ENCODE measurements at places on chromosomes 4 and X.

GRCh38 chr4:110793890-110794554, 171.1 kb upstream of the PITX2 start:
- DNase-seq: no peak

DNA sequence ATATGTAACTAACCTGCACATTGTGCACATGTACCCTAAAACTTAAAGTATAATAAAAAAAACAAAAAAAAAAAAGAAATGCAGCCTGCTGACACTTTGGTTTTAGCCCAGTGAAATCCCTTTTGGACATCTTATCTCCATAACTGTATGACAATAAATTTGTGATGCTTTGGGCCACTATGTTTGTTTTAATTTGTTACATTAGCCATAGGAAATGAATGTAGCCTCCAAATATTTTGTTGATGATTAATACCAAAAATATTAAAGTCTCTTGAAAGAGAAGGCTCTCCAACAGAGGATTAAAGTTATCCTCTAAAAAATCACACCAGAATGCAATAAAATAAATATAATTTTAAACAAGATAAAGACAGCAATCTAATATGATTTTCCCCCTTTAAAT, 852.7 kb upstream of the SLIT2 start:
- DNase-seq: no peak

- no peak for DNase-seq
Measured at GRCh38 chr4:169268951-169269760, 1.6 kb downstream of the SH3RF1 start.

DNA sequence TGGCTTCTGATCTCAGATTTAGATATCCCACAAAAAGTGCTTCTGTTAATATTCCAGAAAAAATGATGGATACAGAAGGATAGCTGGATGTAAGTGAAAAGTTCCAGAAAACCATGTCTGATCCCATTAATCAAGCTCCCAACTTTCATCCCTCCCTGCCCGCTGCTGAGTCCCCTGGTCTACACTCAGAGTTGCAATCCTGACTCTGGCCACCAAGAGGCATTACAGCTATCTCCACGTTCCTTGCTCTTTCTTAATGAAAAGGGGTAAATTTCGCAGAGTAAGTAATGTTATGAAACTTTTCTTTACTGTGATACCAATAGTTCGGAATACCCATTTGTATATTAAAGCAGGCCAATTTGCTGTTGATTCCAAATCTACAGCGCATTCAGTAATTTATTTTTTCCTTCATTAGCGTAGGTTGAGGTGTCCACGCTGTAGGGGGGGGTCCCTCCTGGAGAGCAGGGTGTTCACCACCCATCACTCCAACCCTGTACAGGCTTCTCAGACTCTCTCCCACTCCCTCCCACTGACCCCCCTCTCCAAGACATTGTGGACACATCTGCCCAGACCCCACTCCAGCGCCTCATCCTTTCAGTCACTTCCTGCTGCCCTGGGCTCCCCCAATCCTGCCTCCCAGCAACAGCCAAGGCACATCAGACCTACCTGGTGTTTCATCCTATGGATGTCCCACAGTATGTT, 55.1 kb downstream of the RAB40A start:
- DNase-seq: peak; percentile 68

DNA sequence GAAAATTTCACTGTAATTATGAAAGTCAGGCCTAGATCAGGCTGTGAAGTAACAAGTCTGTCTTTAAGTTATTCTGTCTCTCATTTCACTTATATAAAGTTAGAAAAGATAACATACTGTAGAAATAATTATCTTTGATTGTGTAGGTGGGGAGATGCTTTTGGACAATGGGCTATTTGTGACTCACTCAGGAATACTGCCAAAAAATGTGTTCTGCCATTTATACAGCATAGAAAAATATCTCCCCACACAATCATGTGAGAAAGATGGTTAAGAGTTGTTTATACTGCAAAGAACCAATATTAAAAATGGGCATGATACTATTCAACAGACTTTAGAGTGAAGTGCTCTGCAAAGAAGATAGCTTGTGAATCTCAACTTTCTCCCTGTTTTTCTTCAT, 95.0 kb upstream of the GABRA2 start:
- no peak for DNase-seq

GRCh38 chr4:141348125-141348524, 127.4 kb downstream of the ZNF330 start:
- DNase-seq: peak; percentile 62

DNA sequence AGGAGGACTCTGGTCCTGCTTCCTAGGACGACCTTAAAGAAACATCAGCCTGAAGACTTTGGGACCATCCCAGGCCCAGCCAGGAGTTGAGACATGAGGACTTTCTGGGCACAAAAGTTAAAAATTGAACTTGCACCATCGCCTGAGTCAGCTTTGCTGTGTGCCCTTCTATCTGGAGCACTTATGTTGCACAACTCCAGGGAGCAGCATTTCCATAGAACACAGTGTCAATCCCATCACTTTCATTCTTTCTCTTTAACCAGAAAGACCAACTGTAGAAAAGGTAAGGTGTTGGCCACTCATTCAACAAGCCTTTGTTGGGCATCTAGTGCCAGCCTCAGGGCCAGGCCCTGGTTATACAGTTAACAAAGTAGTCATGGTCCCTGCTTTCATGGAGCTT, 8.6 kb upstream of the CLDN24 start:
- no peak for DNase-seq

DNA sequence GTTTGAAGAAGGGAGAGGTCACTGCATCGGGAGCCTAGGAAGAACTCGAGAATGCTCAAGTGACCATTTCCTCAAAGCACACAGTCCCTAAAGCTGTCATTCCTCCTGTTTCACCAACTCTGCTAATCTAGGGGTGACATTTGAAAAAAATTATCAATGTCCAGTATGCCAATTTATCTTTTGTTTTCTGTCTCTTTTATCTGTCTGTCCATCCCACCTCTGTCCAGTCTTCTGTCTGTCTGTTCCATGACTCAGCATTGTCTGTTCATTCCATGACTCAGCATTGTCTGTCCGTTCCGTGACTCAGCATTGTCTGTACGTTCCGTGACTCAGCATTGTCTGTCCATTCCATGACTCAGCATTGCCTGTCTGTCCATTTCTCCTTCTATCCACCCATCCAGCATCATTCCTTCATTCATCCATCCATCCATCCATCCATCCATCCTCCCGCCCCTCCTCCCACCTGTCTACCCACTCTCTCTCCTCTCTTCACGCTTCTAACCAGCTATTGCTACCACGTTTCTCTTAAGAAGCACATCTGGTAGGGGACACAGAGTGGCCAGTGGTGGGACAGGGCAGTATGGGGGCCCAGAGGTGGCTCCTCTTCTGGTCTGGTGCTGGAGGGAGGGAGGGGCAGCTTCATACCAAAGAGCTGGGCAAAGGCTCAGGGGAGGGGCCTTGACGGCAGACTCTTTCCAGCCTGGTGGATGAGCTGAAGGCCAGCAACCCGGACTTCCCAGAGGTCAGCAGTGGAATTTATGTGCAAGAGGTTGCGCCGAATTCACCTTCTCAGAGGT, 34.1 kb downstream of the HTRA3 start:
- peak; percentile 65 for DNase-seq

- DNase-seq: no peak
Measured at GRCh38 chrX:13670197-13670596, 17.3 kb downstream of the TCEANC start.

DNA sequence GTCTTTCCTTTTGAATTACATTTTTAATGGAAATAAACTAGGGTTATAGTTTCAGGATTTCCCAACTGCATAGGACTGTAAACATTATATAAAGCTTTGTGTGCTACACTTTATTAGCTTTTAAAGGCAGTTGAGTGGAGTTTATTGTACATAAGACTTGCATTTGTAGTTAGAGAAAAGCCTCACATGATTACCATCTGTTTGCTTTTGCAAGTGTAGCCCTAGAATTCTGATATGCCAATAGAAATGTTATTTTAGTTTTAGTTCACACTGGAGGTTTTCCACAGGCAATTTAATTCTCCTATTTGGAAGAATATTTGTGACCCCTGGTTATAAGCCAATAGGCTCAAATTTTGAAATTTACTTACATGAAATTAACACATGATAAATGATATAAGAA, 41.3 kb upstream of the ANK2 start:
- DNase-seq: no peak

DNA sequence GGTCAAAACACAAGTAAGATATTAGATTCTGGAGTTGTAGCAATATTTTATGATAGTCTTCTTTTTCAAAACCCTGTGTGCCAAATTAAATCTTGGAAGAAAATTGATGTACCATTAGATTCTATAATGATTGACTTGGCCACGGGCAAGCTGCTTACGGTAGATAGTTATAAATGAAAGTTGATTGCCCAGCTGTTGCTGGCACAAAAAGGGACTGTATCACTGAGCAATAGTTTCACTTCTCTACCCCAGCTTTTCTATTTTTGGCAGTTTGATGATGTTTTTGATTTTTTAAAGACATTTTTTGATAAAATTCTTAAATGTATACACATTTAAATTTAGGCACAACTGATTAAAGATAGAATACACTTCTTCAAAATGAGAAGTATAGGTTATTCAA, 333.3 kb downstream of the TRAM1L1 start:
- DNase-seq: no peak

DNA sequence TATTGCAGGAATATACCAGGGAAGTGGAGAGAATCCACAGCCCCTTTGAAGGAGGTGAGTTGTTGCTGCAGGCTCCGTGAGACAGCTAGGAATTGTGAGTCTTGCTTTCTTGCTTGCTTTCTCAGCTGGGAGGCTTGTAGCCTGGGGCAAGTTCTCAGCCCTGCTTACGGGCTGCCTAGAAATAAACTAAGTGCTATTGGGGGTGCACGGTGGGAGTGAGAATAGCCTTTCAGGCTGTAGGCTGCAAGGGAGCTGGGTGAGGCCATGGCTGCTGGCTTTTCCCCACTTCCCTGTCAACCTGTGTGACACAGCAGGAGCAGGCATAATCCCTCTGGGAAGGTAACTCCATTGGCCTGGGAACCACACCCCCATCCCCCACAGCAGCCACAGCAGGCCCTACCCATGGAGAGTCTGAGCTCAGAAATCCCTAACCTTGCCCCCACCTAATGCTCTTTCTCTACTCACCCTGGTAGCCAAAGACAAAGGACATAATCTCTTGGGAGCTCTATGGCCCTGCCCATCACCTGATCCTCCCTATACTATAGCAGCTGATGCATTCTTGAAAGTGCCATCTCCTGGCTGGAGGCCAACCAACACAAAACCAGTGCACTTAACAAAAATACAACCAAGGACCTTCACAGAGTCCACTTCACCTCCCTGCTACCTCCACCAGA, 113.0 kb downstream of the MMRN1 start:
- no peak for DNase-seq

GRCh38 chr4:94531991-94532789, 80.4 kb downstream of the PDLIM5 start:
- peak; percentile 13 for DNase-seq

- DNase-seq: no peak
Measured at GRCh38 chrX:130057209-130057608, 53.1 kb downstream of the ELF4 start.

- DNase-seq: no peak
Measured at GRCh38 chrX:118901991-118902390, 72.4 kb upstream of the LONRF3 start.

DNA sequence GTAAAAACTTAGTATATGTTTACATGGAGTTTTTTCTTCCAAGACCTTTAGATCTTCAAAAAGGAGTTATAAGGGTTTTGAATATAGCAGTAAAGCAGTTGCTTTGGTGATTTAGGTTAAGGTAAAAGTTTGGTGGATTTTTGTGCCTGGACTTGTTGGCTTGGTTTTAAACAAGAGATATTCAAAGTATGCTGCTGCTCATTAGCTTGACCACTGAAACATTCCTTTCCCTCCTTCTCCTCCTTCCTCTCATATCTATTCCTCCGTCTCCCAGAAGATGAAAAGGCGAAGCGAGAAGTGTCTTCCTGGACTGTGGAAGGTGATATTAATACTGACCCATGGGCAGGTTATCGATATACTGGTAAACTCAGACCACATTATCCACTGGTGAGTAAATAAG, 38.4 kb downstream of the METAP1 start:
- DNase-seq: no peak

- DNase-seq: no peak
Measured at GRCh38 chr4:106629268-106629625, 260.7 kb upstream of the GIMD1 start.

DNA sequence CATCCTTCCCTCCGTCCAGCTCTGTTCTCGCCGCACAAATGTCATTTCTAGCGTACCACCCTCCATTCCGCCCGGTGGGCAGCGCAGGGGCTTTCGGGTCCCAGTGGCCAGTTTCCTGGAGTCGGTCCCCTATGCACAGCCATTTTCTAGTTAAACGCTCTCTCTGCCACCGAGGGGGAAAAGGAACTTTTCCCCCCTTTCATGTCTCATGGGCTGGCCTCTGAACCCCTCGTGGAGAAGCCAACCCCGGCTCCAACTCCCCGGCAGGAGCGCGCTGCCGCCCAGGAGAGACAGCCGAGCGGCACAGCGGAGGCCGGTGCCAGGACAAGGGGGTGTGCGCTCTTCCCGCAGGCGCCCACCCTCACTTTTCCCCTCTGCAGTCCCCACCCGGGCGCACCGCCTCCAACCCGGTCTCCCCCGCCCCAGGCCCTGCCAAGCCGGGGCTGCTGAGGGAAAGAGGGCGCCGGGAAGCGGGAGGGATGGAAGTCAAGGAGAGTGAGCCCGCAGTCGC, 662 bp downstream of the APBB2 start:
- DNase-seq: no peak

DNA sequence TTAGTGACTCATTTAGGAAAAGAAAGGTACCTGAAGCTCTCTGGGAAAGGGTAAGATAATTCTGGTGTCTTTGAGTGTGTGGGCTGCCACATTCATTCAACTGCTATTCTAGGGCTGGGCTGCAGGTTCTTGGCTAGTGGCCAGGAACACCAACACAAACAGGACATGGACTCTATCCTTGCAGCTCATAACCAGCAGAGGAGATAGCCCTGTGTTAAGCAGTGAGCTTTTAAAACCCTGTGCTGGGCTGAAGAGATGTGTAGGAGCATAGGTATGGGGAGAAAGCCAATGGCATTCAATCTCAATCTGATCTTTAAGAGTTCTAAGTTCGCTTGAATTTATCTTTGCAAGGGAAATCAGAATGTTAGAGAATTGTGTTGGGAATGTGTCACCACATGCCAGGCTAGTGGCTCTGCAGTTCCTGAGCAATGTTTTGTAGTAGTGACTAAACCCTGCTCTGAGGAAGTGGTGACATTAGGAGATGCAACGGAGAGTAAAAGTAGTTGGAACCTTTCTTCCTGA, 39.2 kb downstream of the SGMS2 start:
- DNase-seq: peak; percentile 13

DNA sequence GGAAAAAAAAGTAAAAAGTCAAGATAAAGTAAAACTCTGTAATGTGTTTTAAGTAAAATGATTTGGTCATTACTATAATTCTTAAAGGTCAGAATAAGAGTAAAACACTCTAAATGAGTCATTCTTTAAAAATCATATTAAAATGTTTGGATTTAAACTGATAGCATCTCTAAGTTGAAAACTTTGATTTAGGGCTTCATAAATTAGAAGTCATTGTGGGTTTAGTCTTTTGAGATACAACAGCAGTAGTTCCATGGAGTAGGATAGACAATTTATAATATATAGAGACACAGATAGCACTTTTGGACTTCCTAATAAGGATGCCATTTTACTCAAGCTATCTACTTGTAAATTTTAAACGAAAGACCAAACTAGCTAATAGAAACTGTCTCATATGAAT, 77.1 kb upstream of the PABPC4L start:
- no peak for DNase-seq

GRCh38 chr4:16078195-16078760, 5.5 kb downstream of the PROM1 start:
- no peak for DNase-seq

All from common myeloid progenitor, CD34-positive (primary cell).